ENCODE measurements at places on chromosomes 3 and 15.
A peak's percentile ranks its signal among the peaks of the same experiment; 100 is the strongest.

DNA sequence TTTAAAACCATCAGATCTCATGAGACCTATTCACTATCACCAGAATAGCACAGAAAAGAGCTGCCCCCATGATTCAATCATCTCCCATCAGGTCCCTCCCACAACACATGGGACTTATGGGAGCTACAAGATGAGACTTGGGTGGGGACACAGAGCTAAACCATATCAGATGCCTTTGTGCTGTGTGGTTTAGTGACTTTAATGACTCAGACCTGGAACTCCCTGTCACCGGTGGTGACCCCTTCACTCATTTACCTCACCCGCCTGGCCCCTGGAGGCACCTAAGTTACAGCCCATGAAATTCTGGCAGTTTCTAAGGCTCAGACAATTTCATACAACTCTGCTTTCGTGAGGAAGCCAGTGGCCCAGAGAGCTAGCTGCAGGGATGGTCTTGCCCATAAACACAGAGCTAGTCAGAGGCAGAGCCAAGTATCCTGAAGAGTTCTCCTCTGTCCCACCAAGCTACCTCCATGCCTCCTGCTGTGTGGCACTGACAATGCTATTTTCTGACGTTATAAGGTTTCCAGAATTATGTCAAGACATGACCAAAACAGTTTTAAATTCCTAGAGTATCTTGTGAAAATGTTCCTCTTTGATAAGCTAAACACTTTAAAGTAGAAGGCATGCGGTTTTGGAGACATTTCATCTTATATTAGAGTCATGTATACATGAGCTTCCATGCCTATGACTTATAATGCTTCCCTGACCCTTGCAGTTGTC lies 231.1 kb upstream of the IL12A start:
- no peak for DNase-seq

- no peak for DNase-seq
Measured at GRCh38 chr3:172536993-172537419, 13.8 kb upstream of the TNFSF10 start.

GRCh38 chr3:97872525-97873042 lies 50.8 kb downstream of the CRYBG3 start:
- DNase-seq: no peak

- DNase-seq: no peak
Measured at GRCh38 chr15:24823473-24823872, 131.3 kb upstream of the SNRPN start.

DNA sequence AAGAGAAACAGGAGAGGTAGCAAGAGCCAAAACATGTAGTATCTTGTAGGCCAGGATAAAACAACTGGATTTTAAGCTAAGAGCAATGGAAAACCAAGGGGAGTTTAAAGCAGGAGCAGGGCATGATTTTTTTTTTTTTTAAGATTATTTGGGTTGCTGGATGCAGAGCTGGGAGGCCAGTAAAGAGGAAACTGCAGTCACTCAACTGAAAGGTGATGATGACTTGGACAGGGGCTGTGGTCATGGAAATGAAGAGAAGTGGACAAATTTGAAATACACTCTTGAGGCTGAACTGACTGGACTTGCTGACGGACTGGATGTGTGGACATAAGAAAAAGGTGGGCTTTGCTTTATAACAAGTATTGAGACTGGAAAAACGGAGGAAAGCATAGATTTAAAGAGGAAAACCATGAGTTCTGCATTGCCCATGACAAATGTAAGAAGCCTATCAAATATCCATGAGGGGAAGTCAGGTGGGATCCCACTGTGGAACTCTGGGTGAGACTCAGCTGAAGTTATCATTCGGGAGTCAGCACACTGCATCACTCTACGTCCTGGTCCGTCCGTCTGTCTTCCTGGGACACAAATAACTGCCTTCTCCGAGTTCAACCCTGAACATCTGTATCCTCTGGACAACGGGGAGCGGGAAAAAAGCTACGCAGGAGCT lies 688 bp downstream of the XPC start:
- DNase-seq: no peak

GRCh38 chr3:127408022-127408683 lies 120.3 kb upstream of the PRR20G start:
- no peak for DNase-seq

DNA sequence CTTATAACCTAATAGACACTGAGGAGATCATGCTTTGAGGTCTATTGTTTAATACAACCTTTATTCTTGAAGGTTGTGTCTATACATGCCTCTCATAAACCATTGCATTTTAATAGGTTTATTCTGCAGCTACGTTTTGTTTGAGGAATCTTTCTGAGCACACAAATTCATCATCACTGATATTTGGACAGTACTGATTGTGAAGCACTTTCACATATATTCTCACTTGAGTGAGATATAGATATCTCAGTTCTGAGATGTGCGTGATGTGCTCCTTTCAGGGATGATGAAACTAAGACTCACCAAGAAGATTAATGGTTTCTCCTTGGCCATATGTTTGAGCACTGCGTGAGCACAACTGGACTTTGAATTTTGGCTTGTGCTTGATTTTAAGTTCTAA lies 374.4 kb downstream of the LPP start:
- no peak for DNase-seq

- no peak for DNase-seq
Measured at GRCh38 chr3:112143689-112144088, 10.6 kb upstream of the GCSAM start.

DNA sequence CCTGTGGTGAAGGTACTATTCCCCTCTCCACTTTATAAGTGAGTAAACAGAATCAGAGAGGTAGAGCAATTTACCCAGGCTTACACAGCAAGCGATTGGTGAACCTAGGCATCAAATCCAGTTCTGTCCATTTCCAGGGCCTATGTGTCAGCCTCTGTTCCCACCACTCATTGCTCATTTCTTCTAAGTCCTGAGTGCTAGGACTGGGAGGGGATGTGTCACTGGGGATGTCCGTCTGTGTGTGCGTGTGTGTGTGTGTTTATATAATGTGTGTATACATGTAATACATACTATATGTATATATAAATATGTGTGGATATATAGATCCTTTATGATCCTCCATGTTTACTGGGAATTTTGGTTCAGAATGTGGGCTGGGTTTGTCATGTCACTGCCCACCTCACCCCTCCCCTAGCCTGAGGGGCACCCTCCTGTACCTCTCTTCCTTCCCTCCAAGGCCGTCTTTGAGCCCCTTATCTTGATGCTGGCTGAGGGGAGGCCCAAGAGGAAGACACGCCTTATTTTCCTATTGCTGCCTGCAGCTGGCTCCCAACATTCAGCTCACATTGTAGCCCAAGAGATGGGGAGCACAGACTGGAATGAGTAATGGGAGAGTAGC lies 2.1 kb downstream of the TMEM43 start:
- DNase-seq: no peak

- DNase-seq: no peak
Measured at GRCh38 chr15:33754242-33754641, 214.1 kb upstream of the CHRM5 start.

- DNase-seq: no peak
Measured at GRCh38 chr3:57184526-57184925, 15.3 kb downstream of the HESX1 start.

DNA sequence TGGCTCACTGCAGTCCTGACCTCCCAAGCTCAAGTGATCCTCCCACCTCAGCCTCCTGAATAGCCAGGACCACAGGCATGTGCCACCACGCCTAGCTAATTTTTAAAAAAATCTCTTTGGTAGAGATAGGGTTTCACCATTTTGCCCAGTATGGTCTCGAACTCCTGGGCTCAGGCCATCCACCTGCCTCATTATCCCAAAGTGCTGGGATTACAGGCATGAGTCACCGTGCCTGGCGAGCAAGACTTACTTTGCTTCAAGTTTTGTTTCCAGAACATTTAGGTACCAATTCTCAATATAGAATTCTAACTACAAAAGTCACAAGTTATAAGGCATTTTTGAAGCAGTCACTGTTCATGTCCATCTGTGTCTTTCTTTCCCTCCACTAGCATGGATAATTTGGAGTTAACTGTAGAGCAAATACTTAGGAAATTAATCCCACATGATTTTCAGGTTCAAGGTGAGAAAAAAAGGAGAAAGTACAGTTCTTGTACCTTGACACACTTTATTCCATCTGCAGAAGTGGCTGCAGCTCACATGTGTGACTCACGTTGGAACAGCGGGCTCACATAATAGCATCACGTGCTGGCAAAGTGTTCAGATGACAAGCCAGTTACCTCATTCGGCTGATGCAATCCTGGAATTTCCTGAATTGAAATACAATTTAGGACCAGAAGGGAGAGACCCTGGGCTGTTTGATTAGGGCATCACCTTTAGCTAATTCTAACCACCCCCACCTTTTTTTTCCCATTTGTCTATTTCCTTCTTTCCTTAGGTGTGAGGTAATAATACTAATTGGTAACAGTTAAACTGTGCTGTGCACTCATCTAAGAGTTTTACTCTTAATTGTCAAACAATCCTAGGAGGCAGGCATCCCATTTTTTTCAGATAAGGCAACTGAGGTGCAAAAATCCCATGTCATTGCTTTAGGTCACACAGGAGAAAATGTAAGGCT lies 46.9 kb upstream of the NEDD4 start:
- no peak for DNase-seq

- no peak for DNase-seq
Measured at GRCh38 chr3:114214542-114215341, 22.6 kb downstream of the ZNF80 start.

DNA sequence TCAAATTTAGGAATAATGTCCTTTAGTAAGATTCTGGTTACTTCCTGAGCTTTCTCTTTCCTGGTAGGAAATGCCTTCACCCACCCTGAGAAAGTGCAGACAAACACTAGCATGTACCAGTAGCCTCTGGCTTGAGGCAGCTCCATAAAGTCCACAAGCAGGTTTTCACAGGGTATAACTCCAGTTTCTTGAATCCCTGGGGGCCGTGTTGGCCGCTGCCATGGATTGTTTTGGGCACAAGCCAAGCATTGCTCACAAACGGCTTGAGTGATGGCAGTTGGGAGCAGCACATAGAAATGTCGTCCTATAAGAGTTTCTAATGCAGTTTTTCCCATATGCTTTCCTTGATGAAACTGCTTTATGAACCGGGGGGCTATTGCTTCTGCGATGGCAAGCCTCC lies 164.1 kb downstream of the STXBP5L start:
- no peak for DNase-seq

DNA sequence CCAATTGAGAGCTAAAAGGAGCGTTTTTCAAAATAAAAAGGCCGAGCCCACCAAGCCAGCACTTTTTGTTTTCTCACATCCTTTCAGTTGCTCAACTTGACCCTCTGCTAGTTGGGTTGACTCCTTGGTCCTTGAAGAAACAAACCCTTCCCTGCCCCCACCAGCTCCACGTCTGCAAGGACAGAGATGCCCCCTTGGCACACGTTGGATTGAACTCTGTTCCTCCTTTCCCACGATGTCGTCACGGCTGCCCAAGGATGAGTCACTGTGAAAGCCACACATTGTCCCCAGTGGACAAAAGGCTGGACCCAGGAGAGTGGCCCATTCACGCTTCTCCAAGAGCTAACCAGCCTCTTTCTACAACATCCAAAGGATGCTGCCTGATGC lies 43.0 kb upstream of the SPATA12 start:
- DNase-seq: no peak

GRCh38 chr15:63895194-63895593 lies 61.4 kb upstream of the HERC1 start:
- DNase-seq: no peak

- no peak for DNase-seq
Measured at GRCh38 chr3:186843039-186843432, 526 bp downstream of the ADIPOQ start.

DNA sequence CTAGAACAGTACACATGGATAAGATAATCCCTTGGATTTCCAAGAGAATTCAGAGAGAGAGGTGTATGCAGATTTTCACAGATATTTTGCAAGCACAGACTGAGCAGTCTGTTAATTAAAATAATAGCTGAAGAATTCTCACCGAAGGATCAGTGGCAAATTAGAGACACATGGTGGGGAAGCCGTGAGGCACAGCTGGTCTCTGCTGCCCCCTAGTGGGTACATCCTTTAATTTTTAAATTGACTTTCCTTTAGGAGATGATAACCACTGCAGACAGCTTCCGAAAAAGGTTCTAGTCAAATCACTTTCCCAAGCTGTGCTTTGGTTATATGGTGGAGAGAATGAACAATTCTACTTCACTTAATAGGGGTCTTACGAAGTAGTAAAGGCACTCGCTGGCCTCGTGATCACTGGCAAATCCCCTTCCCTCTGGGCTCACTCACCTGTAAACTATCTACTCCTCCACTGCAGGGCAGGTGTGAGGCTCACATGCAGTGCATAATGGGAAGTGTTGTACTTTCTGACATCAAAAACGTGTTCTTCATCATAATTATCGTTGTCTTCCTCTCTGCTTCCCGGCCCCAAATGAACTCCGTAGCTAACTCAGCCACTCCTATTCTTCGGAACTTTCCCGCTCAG lies 19.5 kb downstream of the MESD start:
- peak; percentile 62 for DNase-seq

GRCh38 chr3:156038869-156039268 lies 81.5 kb upstream of the KCNAB1 start:
- no peak for DNase-seq

DNA sequence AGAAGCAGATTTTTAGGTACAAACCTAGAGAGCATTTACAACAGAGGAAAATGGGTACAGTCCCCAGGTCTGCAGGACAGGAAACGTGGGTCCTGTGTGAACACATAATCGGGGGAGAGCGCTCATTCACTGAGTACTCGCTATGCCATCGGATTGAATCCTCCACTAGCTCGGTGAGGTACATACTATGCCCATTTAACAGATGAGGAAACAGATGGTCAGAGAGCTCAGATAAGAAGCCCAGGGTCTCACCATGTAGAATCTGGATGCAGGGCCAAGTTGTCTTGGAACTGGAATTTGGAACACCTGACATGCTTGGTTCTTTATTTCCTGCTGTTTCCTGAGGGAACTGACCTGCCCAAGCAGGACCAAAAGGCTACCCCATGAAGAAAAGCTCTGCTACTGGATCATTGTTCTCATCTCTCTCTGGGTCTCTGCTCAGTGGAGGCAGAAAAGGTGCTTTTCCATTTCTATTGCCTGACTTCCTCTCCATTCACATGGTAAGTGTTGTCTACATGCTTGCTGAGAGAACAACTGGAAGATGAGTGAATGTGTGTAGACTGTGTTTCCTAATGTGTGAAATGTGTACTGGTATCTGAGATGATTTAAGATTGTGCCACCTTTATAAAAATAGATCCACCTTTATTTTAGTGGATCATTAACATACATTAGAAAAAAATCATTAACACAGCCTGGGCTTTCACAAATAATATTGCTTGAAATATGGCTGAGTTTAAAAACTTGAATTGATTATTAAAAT lies 89.1 kb downstream of the TGFBR2 start:
- DNase-seq: no peak
